CD4-positive, alpha-beta memory T cell (primary cell): ENCODE measurements at places on chromosomes 5 and 9.

DNA sequence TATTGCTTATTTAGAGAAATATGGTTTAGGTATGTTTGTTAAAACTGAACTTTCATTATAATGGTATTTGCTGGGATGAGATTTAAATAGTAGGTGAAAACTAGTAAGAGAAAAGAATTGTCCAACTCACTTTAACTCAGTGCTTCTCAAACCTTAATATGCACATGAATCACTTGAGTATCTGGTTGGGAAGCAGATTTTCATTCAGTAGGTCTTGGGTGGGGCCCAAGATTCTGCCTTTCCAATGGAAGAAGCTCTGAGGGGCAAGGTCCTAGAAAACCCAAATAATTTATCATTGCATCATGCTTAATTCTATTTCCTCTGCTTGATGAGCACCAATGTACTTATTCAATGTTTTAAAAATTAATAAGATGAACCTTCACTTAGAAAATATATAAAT lies 262.6 kb downstream of the KIAA0825 start:
- DNase-seq: no peak

GRCh38 chr5:83353231-83353630 lies 118.3 kb upstream of the VCAN start:
- DNase-seq: no peak

- no peak for DNase-seq
Observed at GRCh38 chr9:115715666-115716065, 437.9 kb upstream of the PAPPA start.

GRCh38 chr9:33178972-33179697 lies 12.0 kb upstream of the B4GALT1 start:
- DNase-seq: no peak

DNA sequence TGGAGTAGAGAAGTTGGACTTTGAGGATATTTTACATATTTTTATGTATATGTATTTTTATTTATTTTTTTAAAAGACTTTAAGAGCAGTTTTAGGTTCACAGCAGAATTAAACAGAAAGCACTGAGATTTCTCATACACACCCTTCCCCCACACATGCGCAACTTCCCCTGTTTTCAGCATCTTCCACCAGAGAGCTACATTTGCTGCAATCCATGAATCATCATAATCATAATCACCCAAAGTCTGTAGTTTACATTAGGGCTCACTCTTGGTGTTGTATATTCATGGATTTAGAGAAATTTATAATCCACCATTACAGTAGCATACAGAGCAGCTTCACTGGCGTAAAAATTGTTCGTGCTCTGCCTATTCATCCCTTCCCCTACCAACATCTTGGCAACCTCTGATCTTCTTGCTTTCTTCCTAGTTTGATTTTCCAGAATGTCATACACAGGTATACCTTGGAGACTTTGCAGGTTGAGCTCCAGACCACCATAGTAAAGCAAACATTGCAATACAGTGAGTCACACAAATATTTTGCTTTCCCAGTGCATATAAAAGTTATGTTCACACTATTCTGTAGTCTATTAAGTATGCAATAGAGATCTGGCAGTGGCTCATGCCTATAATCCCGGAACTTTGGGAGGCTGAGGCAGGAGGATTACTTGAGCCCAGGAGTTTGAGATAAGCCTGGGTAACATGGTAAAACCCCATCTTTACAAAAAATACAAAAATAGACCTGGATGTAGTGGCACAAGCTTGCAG lies 9.6 kb upstream of the CCDC171 start:
- no peak for DNase-seq

DNA sequence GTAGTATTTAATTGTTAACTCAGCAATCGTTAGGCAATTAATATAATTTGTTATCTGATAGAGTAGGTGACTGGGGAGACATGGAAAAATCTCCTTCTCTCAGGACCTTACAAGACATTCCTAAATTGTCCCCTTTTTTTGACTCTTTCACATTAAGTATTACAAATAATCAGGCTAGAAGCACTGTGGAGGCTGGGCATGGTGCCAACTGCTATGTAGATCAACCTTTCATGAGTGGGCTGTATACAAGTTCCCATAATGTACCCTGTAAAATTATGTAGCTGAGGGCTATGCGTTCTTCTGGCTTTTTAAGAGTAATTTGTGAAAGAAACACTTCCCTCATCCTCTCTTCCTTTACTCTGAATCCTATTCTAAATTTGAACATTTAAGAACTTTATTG lies 140.2 kb downstream of the NFIB start:
- no peak for DNase-seq

GRCh38 chr5:1503241-1504068 lies 20.3 kb downstream of the LPCAT1 start:
- DNase-seq: no peak

GRCh38 chr9:76629205-76629990 lies 134.8 kb upstream of the PCA3 start:
- no peak for DNase-seq

DNA sequence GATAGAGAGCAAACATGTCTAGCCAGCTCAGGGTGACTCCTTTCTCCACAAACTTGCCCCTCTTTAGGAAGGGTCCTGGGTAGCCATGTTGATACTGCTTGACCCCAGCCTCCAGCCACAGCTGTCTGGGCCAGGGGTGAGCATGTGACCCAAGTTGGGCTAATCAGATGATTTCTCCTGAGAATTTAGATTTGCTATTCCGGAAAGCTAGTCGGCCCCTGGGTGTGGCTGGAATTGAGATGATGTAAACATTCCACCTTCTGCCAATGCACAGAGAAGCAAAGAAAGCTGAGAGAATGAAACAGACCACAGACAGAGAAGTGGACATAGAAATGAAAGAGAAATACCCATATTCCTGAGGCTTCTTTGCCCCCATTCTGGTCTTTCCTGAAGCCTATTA lies 17.8 kb upstream of the B4GALT1 start:
- no peak for DNase-seq

- DNase-seq: peak; percentile 39
Observed at GRCh38 chr5:7779019-7780005, 71.6 kb downstream of the CFAP90 start.

- no peak for DNase-seq
Observed at GRCh38 chr5:125348221-125348692, 601.8 kb upstream of the ZNF608 start.

DNA sequence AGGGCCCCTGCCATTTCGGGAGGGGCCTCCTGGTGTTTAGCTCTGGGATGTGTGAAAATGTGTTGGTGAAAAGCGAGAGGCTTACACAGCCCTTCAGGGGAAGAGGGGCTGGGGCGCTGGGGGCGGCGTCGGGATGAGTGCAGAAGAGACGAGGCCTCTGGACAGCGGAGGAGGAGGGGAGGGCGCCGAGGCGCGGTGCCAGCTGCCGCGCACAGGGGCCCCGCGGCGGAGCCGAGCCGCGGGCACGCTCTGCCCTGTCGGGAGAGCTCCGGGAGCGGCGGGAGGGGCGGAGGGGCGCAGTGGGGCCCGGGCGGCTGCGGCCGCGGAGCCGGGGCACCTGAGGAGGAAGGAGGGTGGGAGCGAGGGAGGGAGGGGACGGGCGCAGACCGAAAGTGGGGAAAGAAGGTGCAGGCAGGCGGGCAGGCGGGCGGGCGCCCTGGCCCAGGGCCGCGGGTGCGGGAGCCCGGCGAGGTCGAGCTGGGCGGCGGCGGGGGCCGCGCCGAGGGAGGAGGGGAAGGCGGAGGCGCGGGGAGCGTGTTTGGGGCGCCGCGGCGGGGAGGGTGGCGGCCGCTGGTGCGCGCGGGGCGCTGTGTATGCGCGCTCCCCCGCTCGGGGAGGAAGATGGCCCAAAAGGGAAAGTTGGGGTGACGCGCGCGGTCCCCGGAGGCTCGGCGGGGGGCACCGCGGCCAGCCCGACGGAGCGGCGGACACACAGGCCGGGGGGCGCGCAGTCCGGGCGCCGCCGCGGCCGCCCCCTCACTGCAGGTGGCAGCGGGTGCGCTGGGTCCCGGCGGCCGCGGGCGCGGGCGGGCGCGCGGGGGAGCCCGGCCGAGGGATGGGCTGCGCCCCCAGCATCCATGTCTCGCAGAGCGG lies at the start of gene PDE8B:
PDE8B (plus strand) TSS at position 590 of the 873 bp plus-strand sequence; CDS start at position 836, 246 bp downstream.
- DNase-seq: peak; percentile 17

GRCh38 chr5:143245929-143246561 lies 157.4 kb downstream of the NR3C1 start:
- DNase-seq: no peak

DNA sequence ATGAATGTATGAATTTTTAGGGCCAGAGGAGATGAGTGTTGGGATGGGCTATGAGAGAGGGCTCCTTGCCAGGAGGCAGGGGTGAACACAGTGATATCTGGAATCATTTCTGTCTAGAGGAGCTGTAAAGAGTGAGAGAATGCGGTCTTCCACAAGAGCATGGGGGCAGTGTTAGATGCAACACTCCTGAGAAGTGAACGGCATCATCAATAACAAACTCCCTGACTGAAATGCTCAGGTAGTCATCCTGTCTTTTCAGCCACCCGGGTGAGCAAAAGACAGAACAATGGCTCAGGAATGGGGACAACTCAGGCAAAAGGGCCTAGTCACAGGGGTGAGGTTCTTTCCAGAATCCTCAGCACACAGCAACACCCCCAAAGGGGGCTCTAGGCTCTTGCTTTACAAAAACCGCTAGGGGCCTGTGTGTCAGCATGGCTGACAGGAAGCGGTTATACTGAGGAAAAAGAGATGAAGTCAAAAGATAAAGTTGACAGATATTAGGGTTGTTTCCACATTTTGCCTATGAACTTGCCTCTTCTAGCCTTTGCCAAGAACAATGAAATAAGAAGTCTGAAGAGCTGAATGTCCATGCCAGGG lies 104.6 kb upstream of the LRRTM2 start:
- peak; percentile 28 for DNase-seq

GRCh38 chr5:16593628-16594027 lies 23.2 kb downstream of the RETREG1 start:
- no peak for DNase-seq

- no peak for DNase-seq
Observed at GRCh38 chr9:107158321-107158720, 124.8 kb upstream of the RAD23B start.

GRCh38 chr5:36948041-36948440 lies 71.5 kb downstream of the NIPBL start:
- no peak for DNase-seq

- DNase-seq: no peak
Observed at GRCh38 chr9:129259375-129259774, 81.3 kb upstream of the IER5L start.

DNA sequence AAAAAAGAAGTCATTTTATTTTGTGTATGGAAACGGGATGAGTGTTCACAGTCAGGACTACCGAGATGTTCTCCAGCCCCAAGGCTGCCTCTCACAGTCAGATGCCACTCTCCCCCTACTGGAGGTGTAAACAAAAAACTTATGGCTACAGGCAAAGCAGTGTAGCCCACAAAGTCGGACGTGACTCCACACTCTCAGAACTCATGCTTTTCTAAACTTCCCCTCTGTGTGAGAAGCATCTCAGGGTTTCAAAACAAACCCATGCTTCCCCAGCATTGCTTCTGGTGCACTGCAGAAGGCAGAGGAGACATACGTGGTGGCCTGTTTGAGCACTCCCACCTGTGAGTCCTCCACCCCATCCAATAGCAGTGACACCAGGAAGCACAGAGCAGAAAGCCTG lies 580.3 kb downstream of the BNC2 start:
- DNase-seq: no peak

DNA sequence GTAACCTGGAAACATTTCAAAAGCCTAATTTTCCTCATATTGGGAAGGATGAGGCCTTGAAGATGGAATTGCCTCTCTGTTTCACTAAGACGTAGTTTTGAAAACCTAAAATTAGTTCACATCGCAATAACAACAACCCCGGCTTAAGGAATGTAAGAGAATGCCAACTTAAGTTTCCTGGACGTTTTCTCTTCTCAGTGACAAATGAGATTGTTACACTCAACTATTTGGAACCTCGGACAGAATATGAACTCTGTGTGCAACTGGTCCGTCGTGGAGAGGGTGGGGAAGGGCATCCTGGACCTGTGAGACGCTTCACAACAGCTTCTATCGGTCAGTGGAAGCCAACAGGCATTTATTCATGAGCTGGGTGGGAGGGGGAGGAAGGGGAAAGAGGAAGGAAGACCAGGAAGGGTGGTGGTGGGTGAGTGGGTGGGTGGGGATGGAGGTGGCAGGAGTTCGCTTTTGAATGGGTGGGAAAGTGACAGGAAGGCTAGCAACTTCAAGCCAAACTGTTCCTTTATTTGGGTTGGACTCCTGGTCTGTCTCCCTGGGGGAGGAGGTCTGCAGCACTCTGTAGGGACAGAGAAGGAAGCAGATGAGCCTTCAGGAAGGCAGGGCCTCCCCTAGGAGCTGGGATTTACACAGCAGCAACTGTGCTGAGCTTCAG lies 83.4 kb downstream of the TEK start:
- DNase-seq: no peak

DNA sequence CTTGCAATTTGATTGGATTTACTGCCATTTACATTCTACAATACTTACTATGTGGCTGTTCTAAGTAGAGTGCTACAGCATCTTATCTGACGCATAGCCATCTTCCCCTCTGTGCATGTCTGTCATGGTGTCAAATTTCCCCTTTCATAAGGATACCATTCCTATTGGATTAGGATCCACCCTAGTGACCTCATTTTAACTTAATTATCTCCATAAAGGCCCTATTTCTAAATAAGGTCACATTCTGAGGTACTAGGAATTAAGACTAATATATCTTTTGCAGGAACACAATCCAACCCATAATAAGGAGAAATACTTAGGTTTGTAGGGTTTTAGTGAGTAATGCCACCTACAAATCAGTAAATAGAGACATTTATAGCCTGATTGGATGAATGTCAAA lies 268.0 kb downstream of the ADAMTSL1 start:
- no peak for DNase-seq

GRCh38 chr5:78362220-78362619 lies 1.8 kb downstream of the SCAMP1 start:
- no peak for DNase-seq

DNA sequence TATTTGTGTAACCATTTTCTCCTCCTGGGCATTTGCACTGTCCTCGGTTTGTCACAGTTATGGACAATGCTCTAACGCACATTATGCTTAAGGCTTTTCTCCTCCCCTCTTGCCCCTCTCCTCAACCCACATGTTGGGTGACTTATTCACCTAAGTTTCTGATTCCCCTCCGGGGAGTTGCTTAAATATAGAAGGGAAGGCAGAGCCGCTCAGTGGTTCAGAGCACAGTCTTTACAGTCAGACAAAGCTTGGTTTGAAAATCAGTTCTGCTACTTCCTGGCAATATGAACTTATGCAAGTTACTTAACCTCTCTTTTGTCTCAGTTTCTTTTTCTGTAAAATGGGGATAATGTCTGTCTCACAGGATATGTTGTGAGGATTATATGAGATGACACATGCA lies 41.2 kb upstream of the SPRY4 start:
- no peak for DNase-seq

DNA sequence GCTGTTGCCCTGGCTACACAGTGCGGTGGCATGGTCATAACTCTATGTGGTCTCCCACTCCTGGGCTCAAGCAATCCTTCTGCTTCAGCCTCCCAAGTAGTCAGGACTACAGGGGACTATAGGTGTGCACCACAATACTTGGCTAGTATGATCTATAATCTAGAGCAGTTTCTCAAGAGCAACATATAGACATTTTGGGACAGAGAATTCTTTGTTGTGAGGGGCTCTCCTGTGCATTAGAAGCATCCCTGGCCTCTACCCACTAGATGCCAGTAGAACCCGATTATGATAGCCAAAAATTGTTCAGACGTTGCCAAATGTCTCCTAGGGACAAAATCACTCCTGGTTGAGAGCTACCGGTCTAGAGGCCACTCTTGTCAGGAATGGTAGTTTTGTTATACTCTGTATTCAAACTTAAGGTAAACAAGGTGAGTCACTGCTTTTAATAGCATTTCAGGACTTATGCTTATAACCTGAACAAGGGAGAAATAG lies 7.2 kb downstream of the ANKHD1 start:
- no peak for DNase-seq

- DNase-seq: no peak
Observed at GRCh38 chr9:134059661-134060395, 8.0 kb downstream of the BRD3 start.

- DNase-seq: no peak
Observed at GRCh38 chr5:122330881-122331280, 18.8 kb downstream of the SNCAIP start.
